ENCODE measurements at places on chromosomes 11 and 22.
A peak's percentile ranks its signal among the peaks of the same experiment; 100 is the strongest.

DNA sequence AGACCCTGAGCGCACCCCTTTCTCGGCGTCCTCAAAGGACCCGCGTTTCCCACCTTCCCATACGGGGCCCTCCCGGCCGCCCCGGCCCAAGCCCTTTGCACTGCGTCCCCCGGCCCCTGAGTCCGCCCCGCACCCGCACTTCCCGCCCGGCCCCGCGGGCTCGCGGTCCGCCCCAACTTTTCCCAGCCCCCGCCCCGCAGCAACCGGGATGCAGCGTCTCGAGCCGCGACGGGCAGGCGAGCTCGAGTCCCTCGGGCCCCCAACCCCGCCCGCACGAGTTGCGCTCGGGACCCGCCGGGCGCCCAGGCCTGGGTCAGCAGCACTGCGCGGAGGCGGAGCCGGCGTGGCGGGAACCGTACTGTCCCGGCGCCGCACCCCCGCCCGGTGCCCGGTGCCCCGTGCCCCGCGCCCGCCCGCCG, 371 bp downstream of the SMCO4 start:
- DNase-seq, result no peak

DNA sequence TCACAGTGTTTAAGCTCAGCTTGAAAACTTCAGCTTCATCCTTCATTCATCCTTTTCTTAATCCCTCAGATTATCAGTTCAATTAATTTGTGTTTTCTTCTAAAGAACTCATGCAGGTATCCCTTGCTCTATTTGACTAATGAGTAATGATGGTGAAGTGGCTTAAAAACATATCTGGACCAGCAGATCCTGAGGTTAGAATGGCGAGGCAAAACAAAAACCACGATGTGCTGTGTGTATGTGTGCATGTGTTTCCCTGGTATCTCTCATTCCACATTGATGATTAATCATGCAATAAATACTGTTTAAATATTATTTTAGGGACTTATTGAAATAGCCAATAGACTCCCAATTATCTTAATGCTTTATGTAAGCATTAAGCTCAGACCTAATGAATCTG, 437.0 kb downstream of the DYNC2H1 start:
- DNase-seq, result no peak

- no peak for DNase-seq
Measured at GRCh38 chr22:25900880-25901279, 158.9 kb downstream of the MYO18B start.

- no peak for DNase-seq
Measured at GRCh38 chr11:126475014-126475991, 119.8 kb downstream of the ST3GAL4 start.

DNA sequence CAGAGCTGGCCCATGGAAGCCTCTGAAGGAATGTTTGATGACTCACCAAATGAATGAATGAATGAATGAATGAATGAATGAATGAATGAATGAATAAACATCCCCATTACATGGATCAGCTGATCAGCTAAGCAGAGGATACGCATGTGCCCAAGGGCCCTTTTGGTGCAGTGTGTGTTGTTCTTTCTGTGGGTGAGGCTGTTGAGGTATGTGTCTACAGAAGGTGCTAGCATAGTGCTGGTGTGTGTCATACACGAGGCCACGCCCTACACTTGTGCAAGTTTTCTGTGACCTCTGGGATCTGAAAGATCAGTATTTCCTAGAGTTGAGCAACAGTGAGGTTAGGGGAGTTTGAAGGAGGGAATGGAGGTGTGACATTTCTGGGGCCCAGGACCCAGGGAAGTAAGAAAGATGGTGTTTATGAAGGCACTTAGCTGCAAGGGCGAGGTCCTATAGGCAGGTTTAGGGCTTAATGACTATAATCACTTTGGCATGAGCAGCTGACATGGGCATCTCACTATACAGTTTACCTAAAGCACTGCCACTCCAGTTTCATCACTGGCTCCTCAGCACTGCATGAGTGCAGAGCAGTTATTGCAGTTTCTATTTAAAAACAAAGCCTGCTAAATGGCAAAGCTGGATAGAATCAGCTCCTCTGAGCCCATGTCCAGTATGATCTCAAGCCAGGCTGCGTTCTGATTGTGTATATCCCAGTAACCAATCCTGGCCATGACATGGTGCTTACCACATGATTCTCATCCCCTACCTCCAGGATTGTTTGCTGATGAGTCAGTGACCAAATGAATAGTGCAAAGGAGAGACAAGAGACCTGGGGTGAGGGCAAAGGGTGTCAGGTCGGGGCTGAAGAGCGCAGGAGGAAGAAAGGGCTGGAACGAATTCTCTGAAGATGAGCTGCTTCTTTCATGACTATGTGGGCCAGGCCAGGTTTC, 36.4 kb upstream of the E2F8 start:
- no peak for DNase-seq

GRCh38 chr11:116043857-116044256, 539.6 kb upstream of the CADM1 start:
- DNase-seq, result no peak

- DNase-seq, result peak; percentile 16
Measured at GRCh38 chr11:1573077-1573902, 1.2 kb upstream of the DUSP8 start.

DNA sequence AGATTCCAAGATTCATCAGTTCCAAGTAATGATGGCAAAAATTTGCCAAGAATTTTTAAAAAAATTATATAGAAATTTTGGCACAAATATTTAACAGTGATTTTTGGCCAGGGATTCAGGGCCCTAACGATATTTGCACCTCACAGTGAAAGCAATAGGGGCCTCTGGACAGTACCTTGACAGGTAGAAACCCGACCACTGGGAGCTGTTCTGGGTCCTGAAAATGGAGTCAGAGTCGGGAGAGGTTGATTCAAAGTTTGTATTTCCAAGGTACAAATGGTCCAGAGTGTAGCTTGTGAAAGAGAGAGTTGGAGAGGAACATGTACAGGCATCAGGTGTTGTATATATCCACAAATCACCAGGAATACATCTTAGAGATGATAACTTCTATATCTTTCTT, 41.6 kb downstream of the MRGPRX2 start:
- peak; percentile 18 for DNase-seq
